ENCODE measurements at places on chromosomes 16 and 17.

GRCh38 chr16:78778101-78779004, 678.9 kb downstream of the WWOX start:
- no peak for DNase-seq

GRCh38 chr16:15874745-15875314, 13.6 kb downstream of the CEP20 start:
- DNase-seq: peak; percentile 44

DNA sequence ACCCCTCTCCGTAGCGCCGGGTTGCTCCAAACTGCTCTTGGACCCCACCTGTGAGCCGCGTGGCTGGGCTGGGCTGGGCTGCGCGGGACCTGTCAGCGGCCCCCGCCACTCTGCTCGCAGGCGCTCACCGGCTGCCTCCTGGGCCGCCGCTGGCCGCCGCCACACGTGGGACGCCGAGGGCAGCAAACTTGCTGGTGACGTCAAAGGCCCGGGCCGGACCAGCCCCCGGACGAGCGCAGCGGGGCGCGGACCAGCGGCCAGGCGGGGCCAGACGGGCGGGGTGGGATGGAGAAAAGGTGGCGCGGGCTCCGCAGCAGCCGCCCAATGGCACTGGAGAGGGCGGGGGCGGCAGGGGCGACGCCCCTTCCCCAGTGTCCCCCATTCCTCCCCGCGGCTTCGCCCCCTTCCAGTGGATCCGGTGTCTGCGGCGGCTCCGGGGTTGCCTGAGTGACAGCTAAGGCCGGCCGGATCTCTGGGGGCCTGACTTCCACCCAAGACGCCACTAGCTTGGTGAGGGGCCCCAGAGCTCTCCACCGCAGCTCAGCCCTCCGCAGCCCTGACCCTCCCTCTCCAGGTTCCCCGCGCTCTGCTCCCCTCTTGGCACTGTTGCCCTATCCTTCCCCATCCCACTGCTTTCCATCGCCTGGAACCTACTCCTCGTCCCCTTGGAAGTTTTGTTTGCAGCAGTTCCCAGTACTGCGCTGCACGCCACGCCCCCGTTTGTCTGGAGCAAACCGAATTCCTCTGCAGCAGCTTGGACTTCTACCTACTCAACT, at the start of gene HS3ST3A1:
Gene HS3ST3A1 (minus strand): TSS at position 154 of the 776 bp plus-strand sequence. CDS start 800 bp downstream, outside the sequence.
- no peak for DNase-seq

DNA sequence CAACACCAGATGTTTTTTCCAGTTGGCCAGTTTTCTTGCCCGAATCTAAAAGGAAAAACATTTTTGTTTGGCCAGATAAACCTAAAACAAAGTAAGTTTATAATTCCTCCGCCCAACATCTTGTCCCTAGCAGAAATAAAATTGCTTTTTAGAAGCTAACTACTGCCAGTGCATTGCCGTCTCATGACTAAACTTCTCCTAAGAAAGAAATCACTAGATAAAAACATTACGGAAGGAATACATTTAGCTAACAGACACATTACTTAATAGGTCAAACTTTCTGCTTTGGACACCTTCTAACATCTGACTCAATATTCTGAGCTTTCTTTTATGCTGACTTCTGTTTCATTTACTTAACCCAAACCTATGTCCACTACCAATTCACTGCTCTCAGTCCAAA, 36.2 kb downstream of the FBXL20 start:
- peak; percentile 45 for DNase-seq

- DNase-seq: no peak
Measured at GRCh38 chr16:85019659-85020245, 7.8 kb upstream of the KIAA0513 start.

DNA sequence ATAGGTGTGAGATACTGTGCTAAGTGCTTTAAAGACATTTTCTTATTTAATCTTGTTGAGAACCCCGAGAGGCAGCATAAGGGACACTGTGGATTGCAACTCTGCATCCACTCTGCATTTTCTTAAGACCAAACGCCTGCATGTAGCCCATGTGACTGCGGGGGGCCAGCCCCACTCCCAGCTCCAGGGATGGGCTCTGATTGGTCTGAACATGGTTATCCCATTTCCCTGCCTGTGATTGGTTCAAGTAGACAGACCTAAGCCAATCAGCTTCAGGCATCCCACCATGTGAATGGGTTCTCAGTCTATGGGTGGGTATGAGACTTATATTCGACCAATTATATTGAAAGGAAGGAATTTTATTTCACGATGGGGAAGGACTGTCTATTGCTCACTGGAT, 33.2 kb upstream of the USP7 start:
- DNase-seq: no peak

All from GM04504 (cell line).